ENCODE measurements at places on chromosomes 1 and 21. TPM values are rescaled to one million over a fixed set of nuclear protein-coding genes. Genes with fewer than 3 reads are reported as not detected.

The SELENOF gene
- total RNA-seq: 206 TPM

The GFI1 gene
- total RNA-seq: 0.18 TPM

The FAM131C gene
- 0.73 TPM for total RNA-seq

The KRTAP15-1 gene
- not detected for total RNA-seq

The RXRG gene
- total RNA-seq: not detected

The WARS2 gene
- total RNA-seq: 9.8 TPM

The CD48 gene
- not detected for total RNA-seq

The PACC1 gene
- total RNA-seq: 11.4 TPM

DNA sequence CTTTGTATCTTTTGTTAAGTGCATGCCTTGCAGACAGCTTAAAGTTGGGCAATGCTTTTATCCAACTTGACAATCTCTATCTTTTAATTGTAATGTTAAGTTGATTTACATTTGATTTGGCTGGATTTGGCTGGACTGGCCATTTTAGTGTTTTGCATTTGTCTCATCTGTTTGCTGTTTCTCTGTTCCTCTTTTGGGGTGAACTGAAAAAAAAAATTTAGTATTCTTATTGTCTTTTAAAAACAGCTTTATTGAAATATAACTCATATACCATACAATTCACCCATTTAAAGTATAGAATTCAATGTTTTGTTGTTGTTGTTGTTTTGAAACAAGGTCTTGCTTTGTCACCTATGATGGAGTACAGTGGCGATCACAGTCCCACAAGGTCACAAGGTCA, 34.4 kb downstream of the DIPK1A start:
- no peak for DNase-seq

DNA sequence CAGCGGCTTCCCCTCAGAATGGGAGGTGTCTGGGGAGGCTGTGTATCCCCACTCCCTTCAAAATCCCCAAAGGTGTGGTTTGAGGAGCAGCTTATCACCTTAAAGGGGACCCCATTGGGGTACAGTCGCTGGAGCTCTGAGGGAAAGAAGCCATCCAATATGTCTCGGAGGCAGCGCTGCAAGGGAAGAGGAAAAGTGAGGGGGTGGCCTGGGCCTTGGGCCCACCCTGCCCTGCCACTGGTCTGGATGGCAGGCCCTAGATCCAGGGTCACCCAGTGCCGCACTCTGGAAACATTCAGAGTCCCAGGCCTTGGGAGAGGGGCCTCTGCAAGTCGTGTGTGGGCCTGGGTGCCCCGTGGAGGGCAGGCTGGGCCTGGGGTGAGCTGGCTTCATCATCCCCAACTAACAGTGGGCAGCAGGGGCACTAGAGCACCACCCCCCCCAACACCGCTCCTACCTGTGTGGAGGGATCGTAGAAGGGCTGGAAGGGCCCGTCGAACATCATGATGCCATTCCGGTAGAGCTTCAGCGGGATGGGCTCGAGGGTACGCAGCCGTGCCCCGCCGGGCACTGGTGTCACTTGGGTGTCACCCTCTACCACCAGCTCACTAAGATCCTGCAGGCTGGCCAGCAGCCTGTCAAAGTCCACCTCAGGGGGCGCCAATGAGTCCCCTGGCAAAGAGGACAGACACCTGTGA, 5.6 kb downstream of the SH3BGRL3 start:
- no peak for DNase-seq

DNA sequence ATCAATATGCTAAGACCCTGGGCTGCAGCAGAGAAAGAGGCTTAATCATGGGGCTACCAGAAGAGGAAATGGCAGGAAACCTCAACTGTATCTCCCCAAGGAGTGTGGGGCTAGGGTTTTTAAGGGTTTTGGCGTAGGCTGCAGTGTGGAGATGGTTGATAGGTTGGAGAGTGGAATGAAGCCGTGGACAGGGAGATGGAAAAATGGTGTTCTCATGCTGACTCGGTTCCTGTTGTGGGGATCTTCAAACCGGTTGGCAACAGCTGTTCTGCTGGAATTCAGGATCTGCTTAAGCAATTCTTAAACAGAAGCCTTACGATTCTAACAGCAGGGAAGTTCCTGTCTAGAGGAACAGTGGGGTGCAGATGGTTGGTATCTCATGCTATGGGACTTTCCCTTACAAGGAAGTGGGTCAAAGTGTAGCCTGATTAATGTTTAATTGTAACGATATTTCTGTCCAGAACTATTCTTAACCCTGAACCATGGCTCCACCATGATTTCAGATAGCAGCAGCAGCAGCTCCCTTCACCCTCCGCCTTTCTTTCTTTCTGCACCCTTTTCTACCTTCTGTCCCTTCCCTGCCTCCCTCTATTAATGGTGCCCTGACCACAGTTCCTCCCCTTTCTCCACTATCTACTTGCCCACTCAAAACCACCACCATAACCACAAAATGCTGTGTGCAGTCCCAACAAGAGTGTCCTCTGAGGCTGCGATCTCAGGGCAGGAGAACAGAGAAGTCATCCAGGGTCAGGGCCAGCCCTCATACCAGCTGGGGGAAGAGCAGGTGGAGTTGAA, 30.8 kb downstream of the RSPH1 start:
- no peak for DNase-seq

DNA sequence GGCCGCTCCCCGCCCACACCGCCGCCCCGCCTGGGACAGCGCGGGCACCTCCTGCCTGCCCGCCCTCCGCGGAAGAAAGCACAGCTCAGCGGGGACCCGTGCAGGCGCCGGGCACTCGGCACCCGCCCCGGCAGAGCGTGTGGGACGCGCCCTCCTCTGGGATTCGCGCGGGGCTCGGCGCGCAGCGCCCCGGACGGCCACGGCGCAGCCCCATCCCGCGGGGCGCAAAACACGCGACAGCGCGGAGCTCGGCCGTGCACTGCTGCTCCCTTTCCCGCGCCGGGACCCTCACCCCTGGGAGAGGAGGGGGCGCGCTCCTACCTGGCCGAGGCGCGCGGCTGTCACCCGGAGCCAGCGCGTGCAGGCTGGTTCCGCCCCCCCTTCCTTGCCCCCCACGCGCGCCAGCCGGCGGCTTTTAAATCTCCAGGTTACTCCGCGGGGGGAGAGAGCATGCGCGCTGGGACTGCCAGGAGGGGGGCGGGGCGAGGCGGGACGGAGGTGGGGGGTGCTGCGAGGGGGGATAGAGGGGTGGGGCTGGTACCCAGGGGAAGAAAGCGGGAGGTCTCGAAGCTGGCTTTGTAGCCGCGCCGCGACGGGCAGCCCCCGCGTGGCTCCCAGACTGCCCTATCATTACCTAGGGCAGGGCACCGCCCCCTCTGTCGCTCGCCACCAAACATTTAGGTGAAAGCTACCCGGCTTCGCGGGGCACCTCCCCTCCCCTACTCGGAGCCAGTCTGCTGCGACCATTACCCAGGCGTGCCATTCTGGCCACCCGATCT, at the start of gene SLC45A3:
Gene SLC45A3 (minus strand): TSS at position 437 of the 779 bp plus-strand sequence. CDS start 15,853 bp downstream, outside the sequence.
- DNase-seq: no peak

GRCh38 chr1:180500689-180501088, 1.7 kb downstream of the ACBD6 start:
- DNase-seq: no peak

GRCh38 chr1:162654915-162655620, 22.8 kb downstream of the DDR2 start:
- DNase-seq: no peak

- DNase-seq: no peak
These were observed 7.5 kb downstream of the MX2 start for GRCh38 chr21:41369105-41369919.

GRCh38 chr1:225674381-225674780, 21.5 kb upstream of the ENAH start:
- no peak for DNase-seq

DNA sequence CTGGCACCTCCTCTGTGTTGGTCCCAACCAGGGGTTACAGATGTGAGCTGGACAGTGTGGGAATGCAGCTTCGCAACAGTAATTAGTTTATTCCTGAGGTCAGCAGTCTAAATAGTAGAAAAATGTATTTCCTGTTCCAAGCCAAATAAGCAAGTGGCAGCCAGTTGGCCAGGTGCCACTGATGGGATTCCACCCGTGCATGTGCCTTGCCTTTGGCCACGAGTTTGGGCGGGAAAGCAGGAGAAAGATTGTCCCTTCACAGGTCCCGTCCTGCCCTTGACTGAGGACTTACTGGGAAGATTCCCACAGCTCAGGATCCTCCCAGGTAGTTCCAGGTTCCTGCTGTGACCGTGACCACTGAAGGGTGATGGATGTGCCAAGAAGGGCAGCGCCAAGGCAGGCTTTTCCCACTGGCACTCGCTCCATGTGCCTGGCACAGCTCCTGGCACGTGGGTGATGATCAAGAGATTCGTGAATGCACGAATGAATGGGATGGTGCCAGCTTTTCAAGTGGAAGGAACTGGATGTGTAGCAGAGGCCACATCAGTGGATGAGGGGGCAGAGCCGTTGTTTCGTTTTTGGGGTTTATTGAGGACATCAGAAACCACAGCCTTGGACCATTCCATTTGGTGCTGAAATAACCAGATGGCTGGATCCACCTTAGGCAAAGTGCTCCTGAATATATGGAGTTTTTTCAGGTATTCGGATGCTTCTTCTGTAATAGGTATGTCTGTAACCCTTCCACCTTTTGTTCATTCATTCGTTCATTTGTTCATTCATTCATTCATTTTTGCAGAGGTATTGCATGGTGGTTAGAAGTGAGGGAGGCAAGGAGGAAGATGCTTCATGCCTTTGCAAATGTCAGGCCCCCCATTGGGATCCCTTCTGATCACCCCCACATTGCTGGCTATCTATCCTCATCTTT, 62.4 kb upstream of the WNT4 start:
- DNase-seq: no peak

DNA sequence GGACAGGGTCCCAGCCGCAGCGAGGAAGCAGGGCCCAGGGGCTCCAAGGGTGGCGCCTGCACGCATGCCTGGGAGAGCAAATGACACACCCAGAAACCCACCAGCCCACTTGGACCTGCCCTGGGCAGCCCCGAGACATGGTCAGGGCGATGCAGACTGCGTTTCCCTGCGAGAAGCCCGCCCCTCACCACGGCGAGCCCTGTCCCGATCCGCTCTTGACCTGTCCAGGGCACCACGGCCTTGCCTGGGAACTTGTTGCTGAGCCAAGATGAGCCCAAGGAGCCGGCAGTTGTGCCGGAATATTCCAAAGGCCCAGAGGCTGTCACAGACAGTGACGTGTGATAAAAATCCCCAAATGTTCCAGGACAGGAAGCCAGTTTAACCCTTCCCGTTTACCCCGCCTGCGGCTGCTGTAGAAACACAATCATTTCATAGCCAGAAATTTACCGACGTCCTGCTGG, 78.1 kb downstream of the SIK1 start:
- DNase-seq: no peak

DNA sequence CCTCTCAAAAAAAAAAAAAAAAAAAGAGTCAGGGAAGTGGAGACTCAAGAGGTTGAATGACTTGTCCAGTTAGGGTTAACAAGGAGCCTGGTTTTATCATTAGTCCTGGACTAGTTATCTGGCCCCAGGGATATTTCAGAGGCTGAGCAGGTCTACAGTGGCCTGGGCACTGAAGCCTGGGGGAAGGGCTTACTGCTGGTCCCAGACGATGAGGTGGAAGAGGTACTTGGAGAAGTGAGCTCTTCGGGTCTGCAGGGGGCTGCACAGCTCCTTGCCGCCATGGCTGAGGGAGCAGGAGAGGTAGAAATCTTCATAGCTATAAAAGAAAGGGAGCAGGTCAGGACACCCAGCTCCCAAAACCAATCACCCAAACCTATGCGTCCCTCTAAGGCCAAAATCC, 40.1 kb downstream of the PIK3C2B start:
- DNase-seq: no peak

GRCh38 chr1:115184951-115185331, 95.6 kb upstream of the TSPAN2 start:
- DNase-seq: no peak

GRCh38 chr1:28070725-28071593, 17.5 kb downstream of the EYA3 start:
- DNase-seq: no peak

GRCh38 chr1:184900507-184900906, 73.8 kb downstream of the NIBAN1 start:
- DNase-seq: no peak

DNA sequence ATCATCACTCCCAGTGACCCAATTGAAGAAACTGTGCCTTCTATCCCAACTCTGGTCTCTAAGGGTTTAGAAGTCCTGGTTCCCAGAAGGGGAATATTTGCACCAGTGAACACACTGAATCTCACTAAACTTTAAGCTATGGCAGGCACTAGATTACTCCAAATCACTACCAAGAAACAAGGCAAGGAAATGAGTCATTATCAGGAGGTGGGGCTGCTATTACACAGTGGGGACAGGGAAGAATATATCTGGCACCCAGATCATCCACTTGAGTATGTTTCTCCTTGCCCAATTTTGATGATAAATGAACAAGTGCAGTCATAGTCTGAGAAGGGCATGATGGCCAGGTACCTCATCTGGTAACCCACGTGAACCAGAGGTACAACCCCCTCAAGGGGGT, 7.0 kb downstream of the MRPL9 start:
- DNase-seq: no peak

DNA sequence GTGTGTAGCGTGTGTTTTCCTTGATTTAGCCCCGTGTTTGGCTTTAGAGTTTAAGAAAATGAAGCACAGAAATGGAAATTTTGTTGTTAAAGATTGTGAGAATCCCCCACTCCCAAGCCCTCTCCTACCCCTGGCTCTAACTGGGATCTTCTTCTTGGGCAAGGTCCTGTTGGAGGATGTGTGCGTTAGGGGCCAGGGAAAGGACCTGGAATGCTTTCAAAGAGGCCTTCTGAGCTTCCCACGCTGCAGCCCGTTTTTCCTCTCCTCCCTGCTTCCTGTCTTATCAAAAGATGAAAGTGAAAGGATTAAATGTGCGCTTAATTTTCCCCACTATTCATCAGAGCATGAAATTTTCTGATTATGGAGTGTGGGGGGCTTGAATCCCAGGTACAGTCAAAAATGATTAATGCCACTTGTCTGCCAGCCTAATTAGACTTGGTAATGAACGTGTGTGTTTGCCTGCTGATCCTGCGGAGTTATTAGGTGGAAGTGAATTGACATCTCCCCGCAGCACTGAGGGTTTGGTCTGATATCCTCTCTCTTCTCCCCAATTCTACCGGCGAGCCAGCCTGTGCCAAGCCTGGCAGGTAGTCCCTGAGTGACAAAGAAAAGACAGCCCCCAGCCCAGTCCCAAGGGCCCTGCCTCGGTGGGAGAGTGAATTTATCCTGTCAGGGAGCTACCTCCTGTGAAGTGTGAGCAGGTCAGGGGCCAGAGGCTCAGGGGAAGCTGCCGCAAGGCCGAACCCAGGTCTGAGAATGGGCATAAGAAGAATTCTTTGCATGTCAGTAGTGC, 4.9 kb downstream of the RASSF5 start:
- DNase-seq: no peak

GRCh38 chr1:23741609-23742008, 1.7 kb upstream of the ELOA start:
- no peak for DNase-seq

Measured in osteocyte (in vitro differentiated cells).